Prostate gland (tissue), 2 donors: ENCODE measurements at places on chromosomes 2 and 18. TPM values are rescaled to one million over a fixed set of nuclear protein-coding genes. Genes with fewer than 3 reads are reported as not detected.

The SLC5A6 gene
- 65.2 TPM for total RNA-seq

The CRYGD gene
- not detected for total RNA-seq

The SLC5A7 gene
- not detected for total RNA-seq

The FBXO15 gene
- 4.2 TPM for total RNA-seq

The LYG1 gene
- total RNA-seq, result 2.8 TPM

The ITGA6 gene
- 249 TPM for total RNA-seq

The CPLX4 gene
- total RNA-seq, result not detected

The SLC25A12 gene
- total RNA-seq, result 33.9 TPM

The KCNIP3 gene
- total RNA-seq, result 5.1 TPM

The NEB gene
- 57.9 TPM for total RNA-seq

The FABP1 gene
- total RNA-seq, result not detected

The DLGAP1 gene
- total RNA-seq, result 42.2 TPM

The REEP1 gene
- total RNA-seq, result 224 TPM

The ELP2 gene
- 80.4 TPM for total RNA-seq

The UPP2 gene
- total RNA-seq, result not detected

The NEURL3 gene
- 28.9 TPM for total RNA-seq

The ZFAND2B gene
- 57.2 TPM for total RNA-seq

The MC4R gene
- total RNA-seq, result not detected

The KCNS3 gene
- total RNA-seq, result 106 TPM

The ABCB11 gene
- not detected for total RNA-seq

The SCYGR4 gene
- not detected for total RNA-seq

The GLI2 gene
- 16.4 TPM for total RNA-seq
